ENCODE measurements at places on chromosomes 1 and 21.
A peak's percentile ranks its signal among the peaks of the same experiment; 100 is the strongest.

DNA sequence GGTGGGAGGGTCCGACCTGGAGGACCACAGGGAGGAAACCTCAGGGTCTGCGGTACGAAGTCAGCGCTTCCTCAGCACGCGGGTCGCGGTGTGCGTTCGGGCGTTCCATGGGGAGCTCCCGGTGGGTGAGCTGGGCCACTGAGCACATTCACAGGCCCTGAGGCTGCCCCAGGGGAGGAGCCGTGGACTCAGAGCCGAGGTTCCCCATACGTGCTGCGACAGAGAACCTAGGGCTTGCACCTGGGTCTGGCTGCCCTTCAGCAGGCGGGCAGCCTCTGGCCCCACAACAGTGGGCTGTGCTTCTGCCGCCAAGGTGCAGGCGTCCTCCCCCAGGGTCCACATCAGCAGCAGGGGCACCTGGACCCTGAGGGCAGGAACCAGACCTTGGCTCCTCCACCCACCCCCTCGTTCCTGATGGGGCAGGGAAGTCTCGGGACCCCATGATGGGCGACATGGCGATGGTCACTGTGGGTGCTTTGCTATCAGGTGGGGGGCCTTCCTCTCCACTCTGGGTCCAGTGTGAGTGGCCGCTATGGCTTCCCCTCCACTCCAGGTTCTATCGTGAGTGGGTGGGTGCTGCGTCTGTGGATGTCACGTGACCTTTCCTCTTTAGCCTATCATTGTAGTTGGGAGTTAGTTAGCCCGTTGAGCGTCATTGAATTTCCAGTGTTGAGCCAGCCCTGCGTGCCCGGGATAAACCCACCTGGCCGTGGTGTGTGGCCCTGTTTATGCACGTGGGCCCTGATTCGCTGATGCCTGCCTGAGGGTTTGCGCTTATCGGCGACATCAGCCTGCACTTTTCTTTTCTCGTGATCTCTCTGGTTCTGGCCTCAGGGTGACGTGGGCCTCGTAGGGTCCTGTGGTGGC, 27.9 kb downstream of the FTCD start:
- no peak for DNase-seq

DNA sequence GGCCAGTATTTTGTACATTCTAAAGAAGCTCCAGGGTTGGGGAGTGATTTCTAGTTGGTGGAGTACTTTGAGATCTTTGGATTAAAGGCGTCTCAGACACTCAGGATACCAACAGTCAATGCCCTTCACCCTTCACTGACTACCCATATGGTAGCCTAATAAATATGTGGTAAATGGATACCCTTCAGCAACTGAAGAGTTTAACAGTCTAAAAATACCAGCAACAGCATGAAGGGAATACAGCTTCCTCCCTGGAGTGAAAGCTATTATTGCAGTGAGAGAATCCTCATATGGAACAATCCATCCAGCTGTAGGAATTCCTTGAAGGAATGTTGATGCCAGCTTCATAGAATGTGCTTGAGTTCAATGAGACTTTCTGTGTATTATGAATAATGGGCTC, 26.8 kb downstream of the DNAJC11 start:
- no peak for DNase-seq

DNA sequence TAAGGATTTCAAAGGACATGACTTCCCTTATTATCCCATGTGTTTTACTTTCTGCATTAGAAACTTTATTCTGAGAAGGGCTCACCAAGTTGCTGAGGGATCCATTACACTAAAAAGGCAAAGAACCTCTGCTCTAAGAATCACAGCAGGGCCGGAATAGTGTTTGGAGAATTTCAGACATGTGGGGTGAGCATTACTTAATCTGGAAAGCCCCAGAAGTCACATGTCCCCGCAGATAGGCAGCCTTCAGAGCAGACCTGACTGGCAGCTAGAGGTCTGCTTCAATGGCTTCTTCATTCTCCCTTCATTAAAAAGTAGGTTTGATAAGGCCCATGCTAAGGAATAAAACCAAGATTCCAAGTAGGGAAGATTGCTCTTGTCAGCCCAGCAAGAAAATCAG, 52.6 kb upstream of the RBM15 start:
- no peak for DNase-seq

- no peak for DNase-seq
Observed at GRCh38 chr1:203860396-203861025, 888 bp upstream of the SNRPE start.

- no peak for DNase-seq
Observed at GRCh38 chr1:187032982-187033692, 204.4 kb downstream of the PLA2G4A start.

- DNase-seq = no peak
Observed at GRCh38 chr1:5396593-5396992, 595.6 kb downstream of the NPHP4 start.

GRCh38 chr1:61432616-61433388, 292.1 kb downstream of the TM2D1 start:
- no peak for DNase-seq

- no peak for DNase-seq
Observed at GRCh38 chr1:24619376-24619775, 23.7 kb upstream of the SRRM1 start.

GRCh38 chr1:66208632-66209031, 325.3 kb upstream of the SGIP1 start:
- no peak for DNase-seq

DNA sequence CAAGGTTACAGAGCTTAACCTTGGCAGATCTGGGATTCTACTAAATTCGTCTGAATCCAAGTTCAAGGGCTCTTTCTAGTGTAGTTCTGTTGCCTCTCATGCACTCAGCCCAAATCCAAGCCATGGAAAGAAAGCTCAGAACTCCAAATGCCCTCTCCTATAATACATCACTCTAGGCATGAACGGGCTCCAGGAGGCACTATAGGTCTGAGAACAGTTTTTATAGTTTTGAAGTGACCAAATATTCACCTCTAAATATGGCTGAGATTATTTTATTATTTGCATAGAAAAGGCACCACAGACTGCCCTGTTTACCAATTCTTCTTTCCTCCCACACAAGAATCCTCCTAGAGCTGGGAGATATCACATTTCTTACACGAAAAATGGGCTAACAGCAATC, 327.9 kb upstream of the BEND5 start:
- DNase-seq = no peak

- no peak for DNase-seq
Observed at GRCh38 chr1:221576268-221576667, 165.6 kb downstream of the DUSP10 start.

DNA sequence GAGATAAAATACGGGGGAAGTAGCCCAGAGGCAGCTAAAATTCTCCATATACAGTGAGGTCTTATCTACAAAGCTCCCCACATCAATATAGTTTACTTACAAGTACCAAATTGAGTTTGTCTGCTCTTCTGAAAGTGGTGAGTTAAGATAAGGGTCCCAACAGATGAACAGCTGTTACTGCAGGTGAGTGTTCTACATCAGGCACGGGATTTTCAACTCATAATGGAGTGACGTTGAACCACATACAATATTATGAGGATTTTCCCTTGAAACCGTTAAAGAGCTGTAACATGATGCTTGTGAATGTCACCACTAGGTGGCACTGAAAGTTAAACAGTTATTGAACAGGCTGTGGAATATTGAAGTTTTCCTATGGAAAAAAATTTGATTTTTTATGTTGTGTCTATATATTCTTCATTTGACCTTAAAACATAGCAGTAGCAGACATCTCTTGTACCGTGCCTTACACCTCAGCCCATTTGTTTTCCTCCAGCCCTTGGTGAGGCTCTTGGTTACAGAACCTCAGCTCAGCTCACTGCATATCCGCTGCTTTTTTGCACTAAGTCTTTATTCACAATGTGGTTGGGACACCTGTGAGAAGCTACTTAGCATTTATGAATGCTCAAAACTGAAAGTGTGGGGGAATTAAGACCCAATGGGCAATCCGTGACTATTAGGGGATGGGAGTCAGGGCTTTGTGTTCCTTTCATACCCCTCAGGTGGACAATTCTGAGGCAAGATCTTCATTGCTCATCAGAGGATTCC, 23.2 kb downstream of the CD1D start:
- DNase-seq = peak; percentile 57

GRCh38 chr1:73626326-73626725, 571.6 kb downstream of the LRRIQ3 start:
- no peak for DNase-seq

GRCh38 chr1:62076286-62076685, 118.4 kb upstream of the L1TD1 start:
- peak; percentile 15 for DNase-seq

DNA sequence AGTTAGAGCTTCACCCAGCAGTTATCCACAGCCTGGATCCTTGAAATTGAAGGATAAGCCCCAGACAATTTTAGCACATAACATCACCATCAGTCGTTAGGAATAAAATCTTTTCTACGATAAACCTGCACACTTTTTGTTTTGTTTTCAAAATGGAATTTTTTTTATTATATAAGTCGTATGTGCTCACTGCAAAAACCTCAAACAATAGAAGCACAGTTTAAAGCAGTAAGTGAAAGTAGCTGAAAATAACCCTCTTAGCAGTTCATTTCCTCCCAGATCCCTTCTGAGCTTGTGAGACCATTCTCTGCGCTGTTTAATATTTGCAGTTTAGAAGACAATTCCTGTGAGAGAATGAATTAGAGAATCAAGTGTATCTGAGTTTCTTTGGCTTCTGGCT, 38.3 kb downstream of the ELK4 start:
- DNase-seq = no peak

GRCh38 chr1:189563784-189564183, 913.9 kb downstream of the BRINP3 start:
- DNase-seq = no peak

DNA sequence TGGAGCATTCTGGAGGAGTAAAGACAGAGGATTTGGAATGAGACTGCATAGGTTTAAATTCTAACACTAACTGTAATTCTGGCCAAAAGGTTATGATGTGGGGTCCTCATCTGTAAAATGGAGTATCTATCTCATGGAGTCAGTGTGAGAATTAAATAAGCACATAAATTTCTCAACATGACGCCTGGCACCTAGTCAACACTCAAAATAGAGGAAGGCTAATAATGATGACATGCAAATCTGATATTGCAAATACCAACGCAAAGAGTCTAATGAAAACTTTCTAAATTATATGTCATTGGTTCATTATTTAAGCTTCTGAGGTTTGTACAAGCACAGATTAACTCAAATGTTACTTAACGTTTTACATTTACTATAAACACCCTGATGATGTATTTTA, 29.6 kb downstream of the APP start:
- no peak for DNase-seq

GRCh38 chr1:245074232-245074747, 80.5 kb upstream of the KIF26B start:
- no peak for DNase-seq

- no peak for DNase-seq
Observed at GRCh38 chr1:1038694-1039093, 18.8 kb downstream of the AGRN start.

DNA sequence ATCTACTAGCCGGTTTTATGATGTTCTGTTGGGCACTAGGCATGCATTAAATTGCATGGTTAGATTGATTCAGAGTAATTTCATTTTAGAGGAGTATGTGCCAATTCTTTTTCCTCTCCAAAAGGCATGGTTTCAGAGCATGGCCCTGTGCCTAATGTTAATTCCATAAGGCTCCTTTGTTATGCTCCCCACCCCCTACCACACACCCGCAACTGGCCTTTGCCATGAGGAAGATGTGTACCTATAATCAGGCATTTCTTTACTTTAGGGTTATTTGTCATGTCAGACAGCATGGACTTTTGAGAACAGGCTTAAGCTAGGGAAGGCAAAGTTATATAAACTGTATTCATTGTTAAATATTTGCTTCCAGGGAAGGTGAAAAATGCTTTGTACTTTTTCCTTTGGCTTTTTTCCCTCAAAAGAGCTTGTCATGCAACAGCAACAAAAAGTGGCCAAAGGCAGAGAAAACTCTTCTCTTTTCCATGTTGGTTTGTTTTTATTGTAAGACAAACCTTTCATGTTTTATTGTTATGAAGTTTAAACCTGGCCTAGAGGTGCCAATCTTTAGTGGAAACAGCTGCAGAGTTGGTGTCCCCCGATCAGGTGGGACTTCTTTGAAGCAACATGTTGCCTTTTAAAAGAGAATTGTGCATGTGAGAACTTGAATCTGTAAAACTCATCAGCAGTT, 24.3 kb upstream of the NBL1 start:
- DNase-seq = no peak

DNA sequence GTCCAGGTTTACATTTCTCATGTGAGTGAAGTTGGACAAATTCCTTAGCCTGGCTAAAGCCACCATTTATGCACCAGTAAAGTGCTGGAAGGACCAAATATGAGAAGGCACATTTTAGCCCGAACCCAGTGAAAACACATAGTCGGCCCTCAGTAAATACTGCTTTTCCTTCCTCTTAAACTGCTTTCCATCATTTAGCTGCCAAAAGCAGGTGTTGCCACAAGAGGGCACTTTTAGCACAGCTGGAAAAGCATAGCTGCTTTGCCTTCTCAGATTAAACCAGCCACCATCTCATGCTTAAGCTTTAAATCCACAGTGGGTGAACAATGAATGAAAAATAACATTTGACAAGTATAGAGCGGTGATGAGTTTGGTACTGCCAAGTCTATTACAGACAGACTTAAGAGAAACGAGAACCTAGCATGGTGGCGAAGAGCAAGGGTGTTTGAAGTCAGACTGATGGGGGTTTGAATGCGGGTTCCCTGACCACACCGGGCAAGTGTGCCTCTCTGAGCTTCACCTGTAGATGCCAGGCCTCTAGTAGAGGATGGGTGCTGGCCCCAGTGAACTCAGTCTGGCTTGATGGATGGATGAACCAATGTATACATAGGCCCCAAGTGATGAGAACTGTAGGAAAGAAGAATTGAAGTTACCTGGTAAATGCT, 57.8 kb downstream of the SLC35D1 start:
- peak; percentile 53 for DNase-seq

DNA sequence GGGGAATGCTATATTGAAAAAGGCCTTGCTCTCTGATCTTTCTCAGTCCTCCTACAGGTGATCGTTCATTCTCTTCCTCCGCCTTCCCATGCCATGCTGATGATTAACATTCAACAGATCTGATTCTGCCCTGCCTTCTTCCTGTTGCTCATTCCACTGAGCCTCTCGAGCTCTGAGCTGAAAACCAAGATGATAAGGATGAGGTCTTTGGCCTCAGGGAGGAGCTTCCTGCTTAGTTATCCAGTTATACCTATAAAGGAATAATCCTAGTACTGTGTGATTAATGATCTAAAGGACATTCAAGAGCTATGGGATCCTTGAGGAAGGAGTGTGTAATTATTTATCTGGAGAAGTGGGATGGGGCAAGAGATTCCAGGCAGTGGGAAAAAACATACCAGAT, 25.2 kb upstream of the MAP3K7CL start:
- no peak for DNase-seq

DNA sequence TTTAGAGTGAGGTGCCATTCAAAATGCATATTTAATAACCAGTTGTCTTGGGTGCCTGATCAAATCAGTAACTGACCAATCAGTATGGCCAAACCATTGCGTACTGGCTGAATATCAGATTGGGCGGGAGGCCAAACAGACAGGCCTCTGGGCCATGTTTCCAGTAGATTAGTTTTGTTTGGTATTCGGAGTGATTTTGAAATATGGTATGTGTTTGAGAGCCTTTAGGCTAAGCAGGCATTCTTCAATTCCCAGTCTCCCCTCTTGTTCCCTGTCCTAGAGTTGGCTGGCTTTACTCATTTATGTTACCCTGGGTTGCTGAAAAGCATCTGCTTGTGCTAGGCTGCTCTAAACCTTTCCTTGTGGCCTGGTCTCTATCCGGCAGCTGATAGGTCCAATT, 80.1 kb downstream of the BACH1 start:
- no peak for DNase-seq

All from hindlimb muscle (tissue), 1 donor.